ENCODE measurements at places on chromosomes 13 and 19. TPM values are rescaled to one million over a fixed set of nuclear protein-coding genes. Genes with fewer than 3 reads are reported as not detected.

The IRGC gene
- not detected for total RNA-seq

The DACH1 gene
- not detected for total RNA-seq

The ATP1A3 gene
- 0.33 TPM for total RNA-seq

The ZNF560 gene
- not detected for total RNA-seq

The STAP2 gene
- 105 TPM for total RNA-seq

The C19orf33 gene
- 609 TPM for total RNA-seq

The ANO8 gene
- total RNA-seq = 6.9 TPM

Measured in airway epithelial cell (primary cell).